ENCODE measurements at places on chromosomes 13 and 19.

DNA sequence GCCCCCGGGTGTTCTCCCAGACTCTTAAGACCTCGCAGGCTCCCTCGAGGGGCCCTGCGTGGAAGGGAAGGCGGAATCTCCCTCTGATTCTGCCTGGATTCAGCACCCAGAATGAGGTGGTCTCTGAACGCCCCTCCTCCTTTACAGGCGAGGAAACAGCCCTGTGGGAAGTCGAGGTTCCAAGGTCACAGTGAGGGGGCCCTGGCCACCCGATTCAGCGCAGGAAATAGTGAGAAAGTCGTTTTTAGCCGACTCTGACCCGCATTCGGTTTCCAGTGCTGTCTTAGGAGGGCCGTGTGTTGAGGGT lies 1.1 kb downstream of the BSG start:
- no peak for DNase-seq

- no peak for DNase-seq
Measured at GRCh38 chr13:99908140-99908803, 63.3 kb downstream of the ZIC5 start.

DNA sequence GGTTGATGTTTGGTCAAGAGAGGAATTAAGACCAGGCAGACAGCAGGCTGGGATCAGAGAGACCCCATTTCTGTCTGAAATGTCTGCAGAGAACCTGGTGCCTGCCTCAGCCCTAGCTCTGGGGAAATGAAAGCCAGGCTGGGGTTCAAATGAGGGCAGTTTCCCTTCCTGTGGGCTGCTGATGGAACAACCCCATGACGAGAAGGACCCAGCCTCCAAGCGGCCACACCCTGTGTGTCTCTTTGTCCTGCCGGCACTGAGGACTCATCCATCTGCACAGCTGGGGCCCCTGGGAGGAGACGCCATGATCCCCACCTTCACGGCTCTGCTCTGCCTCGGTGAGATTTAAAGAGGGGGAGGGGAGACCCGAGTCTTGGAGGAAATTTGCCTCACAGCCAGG lies at the start of gene LILRB4:
LILRB4 (plus strand) TSS at position 256 of the 400 bp plus-strand sequence; CDS start at position 305, 49 bp downstream.
- no peak for DNase-seq

GRCh38 chr13:101399365-101399764 lies 16.9 kb downstream of the NALCN start:
- DNase-seq: no peak

GRCh38 chr19:8481616-8482015 lies 20.8 kb downstream of the PRAM1 start:
- DNase-seq: no peak

DNA sequence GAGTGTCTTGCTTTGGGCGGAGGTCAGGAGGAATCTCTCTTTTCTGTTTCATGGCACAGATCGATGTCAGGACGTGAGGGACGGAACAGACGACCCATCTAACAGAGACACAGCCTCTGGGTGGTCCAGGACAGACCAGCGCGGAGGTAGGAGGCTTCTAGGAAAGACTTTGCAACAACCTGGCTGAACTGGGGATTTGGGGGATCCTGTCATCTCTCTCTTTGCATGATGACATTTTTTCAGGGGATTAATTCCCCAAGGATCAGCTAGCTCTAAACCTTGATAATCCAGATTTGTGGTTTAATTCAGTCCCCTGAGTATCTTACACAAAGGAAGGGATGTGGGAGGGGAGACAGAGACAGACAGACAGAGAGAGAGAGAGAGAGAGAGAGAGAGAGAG lies 14.4 kb downstream of the CABP5 start:
- DNase-seq: no peak

DNA sequence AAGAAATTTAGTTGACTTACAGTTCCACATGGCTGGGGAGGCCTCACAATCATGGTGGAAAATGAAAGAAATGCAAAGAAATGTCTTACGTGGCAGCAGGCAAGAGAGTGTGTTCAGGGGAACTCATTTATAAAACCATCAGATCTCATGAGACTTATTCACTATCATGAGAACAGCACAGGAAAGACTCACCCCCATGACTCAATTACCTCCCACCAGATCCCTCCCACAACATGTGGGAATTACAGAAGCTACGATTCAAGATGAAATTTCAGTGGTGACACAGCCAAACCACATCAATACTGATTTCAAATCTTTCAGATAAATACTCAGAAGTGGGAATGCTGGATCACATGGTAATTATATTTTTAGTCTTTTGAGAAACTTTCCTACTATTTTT lies 1357.9 kb downstream of the SLITRK5 start:
- no peak for DNase-seq

DNA sequence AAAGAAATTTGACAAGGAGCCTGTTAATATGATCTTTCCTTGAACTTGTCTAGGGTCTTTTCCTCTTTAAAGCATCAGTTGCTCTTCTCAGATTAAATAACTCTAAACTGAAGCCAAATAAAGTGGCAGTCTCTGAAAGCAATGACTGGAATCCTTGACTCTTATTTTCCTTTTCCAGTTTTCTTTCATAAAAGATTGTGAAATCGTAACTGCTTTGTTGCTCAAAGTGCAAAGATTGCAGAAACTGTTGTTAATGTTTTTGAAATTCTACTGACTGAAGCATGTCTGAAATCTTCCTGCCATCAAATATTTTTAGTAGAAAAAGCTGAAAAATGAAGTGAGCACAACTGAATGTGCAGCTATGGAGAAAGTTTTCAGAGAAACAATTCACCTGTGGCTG lies 1.9 kb downstream of the NHLRC3 start:
- no peak for DNase-seq

GRCh38 chr13:82934000-82934399 lies 948.3 kb downstream of the SLITRK1 start:
- DNase-seq: no peak

GRCh38 chr13:40143559-40143958 lies 488.1 kb downstream of the COG6 start:
- DNase-seq: no peak

GRCh38 chr13:41706152-41706551 lies 248.8 kb downstream of the RGCC start:
- DNase-seq: no peak

DNA sequence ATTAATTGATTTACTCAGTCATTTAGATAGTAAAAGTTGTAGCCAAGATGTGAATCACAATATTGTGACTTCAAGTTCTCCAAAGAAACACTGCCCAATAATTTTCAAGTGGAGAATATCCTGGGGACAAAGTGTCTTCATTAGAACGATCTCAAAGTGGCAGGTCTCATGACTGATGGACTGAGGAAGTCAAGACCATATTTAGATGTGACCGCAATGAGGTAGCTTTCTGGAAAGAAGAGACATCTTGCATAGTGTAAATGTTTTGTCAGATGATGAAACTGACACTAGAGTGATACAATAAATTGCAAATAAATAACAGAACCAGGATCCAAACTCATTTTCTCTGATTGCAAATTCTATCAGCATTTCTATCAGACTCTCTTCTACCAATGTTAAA lies 1476.9 kb downstream of the EFNB2 start:
- no peak for DNase-seq

- no peak for DNase-seq
Measured at GRCh38 chr13:34361560-34361959, 543.6 kb downstream of the RFC3 start.

GRCh38 chr19:57664269-57665127 lies 4.2 kb upstream of the ZSCAN4 start:
- no peak for DNase-seq

- no peak for DNase-seq
Measured at GRCh38 chr13:26095338-26095737, 43.5 kb upstream of the SHISA2 start.

DNA sequence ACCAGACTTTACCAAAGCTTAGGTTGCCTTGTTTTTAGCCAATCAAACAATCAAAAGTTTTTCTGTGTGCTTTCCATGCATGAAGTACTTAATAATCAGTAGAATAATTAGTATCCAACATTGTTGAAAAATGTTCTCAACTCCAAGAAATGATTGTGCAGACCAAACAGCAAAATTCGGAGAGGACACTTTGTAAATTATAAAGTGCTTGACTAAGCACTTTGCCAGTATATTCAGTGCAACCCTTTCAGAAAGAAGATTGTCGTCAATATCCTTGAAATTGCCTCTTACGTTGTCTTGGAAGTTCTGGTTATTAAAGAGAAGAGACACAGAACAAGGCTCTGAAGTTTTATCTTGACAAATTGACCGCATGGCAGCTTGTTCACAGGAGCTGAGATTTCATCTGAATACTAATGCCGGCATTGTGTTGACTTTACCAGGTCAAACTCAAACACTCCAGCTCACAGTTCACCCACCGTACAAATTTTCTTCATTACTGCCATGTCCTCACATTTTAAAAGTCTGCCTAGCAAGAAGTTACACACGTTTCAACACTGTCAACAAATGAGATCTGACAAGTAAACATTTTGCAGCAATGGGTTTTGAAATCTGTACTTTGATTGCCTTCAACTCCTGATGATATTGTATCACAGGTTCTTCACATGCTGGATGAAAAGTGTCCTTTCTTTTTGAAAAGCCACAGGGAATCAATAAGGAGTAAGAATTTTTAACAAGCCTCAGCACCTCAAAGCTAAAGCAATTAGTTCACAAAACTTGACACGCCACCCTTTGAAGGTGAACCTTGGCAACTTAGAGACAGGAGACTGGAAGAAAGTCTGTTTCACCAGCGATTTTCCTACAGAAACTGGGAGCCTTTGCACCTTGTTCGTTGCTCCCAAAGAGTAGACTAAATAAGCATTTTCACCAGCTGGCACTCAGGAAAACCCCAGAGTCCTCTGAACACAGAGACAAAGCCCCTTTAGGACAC lies 150.9 kb downstream of the RFC3 start:
- no peak for DNase-seq

DNA sequence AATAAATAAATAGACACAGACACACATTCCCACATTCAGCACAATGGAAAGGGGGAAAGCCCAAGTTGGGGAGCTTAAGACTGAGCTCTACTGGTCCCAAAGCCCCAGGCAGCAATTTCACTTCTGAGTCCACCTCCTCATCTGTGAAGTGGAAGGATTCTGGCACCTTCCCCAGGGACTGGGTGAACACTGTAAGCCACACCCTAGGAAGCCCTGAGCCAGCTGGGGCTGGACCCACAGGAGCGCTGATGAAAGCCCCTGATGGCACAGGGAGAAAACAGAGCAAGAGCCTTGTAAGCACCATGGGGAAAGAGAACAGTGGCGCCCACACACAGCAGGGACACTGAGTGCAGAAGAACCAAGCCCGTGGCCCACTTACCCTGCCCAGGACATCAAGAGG lies 37.8 kb downstream of the EPS15L1 start:
- no peak for DNase-seq

GRCh38 chr13:46951516-46951915 lies 54.7 kb upstream of the HTR2A start:
- DNase-seq: no peak

- DNase-seq: no peak
Measured at GRCh38 chr13:50672025-50672424, 171.5 kb downstream of the DLEU7 start.

DNA sequence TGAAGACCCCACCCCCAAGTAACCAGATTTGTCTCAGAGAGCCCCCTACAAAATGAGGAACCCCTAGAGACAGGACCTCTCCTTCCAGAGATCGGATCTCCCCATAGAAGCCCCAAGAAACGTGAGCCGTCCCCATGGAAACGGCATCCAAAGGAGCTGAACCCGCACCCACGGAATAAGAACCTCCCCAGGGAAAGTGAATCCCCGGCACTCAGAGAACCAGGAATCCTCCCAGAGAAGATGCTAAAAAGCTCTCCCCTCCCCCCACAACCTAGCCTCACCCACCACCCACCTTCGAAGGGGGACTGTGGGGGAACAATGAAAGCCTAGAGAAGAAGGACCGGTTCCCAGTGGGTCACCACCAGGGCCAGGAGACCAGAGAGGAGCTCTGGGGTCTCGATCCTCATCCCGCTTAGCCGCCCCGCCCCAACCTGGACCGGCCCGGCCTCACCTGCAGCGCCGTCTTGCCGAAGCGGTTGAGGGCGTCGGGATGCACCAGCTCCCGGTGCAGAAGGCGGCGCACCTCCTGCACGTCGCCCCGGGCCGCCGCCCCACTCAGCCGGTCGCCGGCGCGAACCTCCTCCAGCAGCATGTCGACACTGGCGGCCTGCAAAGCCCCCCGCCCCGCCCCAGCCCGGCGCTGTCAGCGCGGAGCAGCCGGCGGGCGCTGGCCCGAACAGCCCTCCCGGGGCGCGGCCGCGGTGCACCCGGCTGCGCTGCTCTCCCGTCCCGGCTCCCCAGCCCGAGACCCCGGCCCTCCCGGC lies 535 bp downstream of the CDKN2D start:
- DNase-seq: no peak

- DNase-seq: no peak
Measured at GRCh38 chr13:110312339-110313031, 5.4 kb downstream of the COL4A2 start.

DNA sequence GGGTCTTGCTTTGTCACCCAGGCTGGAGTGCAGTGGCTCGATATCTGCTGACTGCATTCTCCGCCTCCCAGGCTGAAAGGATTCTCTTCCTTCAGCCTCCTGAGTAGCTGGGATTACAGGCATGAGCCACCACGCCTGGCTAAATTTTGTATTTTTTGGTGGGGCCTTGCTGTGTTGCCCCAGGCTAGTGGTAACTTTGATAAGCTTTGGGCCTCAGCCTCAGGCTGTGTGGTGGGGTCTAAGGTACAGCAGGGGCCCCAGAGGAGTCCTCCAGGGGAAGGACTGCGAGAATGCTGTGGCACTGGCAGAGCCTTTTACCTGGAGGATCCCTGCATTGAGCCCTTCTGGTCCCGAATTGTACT lies 7.2 kb downstream of the DOT1L start:
- DNase-seq: no peak

- no peak for DNase-seq
Measured at GRCh38 chr19:3524078-3524842, 14.7 kb upstream of the TEKTIP1 start.

DNA sequence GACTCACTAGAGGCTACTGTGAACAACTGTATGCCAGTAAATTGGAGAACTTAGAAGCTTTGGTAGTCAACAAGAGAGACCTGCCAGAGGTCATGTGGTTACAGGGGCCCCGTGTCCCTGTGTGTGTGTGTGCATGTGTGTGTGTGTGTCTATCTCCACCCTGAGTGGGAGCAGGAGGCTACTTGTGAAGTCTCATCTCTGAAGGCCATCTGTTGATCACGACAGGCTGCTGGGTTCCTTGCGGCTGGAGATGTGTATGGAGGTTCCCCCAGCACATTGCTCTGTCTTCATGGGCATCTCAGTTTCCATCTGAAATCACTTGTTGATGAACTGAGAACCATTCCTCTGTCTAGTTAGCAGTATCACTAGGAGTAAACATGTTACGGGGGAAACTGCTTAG lies 58.2 kb upstream of the TEX29 start:
- DNase-seq: no peak

- no peak for DNase-seq
Measured at GRCh38 chr13:106354961-106355360, 180.5 kb downstream of the EFNB2 start.

GRCh38 chr13:48615049-48615448 lies 38.7 kb upstream of the CYSLTR2 start:
- DNase-seq: no peak
